ENCODE measurements at places on chromosomes 5 and 9.
A peak's percentile ranks its signal among the peaks of the same experiment; 100 is the strongest.

DNA sequence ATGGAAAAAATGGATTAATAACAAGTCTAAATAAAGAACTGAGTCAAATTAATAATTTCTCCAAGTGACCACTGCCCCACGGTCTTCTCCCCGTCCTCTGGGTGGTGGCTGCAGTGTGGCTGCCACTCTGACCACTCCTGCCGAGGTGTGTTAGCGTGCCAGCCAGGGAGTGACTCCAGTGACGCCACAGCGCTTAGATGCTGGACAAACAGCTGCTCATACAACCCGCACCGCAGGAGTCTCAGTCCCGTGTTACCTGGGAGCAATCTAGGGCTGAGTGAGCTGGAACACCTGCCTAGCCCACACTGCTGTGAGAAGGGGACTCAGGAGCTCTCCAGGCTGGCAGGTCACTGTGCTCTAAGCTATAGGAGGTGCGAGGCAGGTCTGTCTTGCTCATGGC is 10.2 kb downstream of the MAPK9 start:
- DNase-seq, result no peak

- no peak for DNase-seq
Measured at GRCh38 chr5:95788493-95788892, 34.0 kb downstream of the GLRX start.

- DNase-seq, result no peak
Measured at GRCh38 chr5:40204144-40204543, 475.6 kb upstream of the PTGER4 start.

GRCh38 chr9:86687788-86688187 is 259.5 kb downstream of the GAS1 start:
- no peak for DNase-seq

GRCh38 chr5:154215571-154216325 is 25.2 kb downstream of the GALNT10 start:
- DNase-seq, result no peak

DNA sequence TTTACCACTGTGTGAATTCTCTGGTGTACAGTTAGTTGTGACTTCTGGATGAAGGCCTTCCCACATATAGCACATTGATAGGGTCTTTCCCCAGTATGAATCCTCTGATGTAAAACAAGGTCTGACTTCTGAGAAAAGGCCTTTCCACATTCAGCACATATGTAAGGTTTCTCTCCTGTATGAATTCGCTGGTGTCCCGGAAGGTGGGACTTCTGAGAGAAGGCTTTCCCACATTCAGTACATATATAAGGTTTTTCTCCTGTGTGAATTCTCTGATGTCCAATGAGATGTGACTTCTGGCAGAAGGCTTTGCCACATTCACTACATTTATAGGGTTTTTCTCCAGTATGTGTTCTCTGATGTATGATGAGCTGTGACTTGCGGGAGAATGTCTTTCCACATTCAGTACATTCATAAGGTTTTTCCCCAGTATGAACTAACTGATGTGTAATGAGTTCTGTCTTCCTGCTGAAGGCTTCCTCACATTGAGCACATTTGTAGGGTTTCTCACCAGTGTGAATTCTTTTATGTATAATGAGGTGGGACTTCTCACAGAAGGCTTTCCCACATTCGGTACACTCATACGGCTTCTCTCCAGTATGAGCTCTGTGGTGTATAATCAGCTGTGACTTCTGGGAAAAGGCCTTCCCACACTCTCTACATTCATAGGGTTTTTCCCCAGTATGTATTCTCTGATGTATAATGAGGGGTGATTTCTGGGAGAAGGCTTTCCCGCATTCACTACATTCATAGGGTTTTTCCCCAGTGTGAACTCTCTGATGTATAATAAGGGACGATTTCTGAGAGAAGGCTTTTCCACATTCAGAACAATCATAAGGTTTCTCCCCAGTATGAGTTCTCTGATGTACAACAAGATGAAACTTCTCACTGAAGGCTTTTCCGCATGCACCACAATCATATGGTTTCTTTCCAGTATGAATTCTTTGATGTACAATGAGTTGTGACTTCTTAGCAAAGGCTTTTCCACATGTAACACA is 9.1 kb downstream of the ZNF300 start:
- no peak for DNase-seq

DNA sequence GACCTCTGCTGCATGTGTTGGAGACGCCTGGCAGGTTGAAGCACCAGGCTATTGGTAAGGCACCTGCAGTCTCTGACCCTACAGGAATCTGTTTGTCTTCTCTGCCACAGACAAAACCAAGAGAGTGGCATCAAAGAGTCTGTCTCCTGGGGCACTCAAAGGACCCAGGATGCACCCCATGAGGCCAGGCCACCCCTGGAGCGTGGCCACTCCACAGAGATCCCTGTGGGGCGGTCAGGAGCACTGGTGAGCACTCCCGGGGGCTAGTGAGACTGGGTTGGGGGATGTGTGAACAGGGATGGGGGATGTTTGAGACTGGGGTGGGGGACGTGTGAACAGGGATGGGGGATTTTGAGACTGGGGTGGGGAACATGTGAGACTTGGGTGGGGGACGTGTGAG is 240.3 kb downstream of the CACNA1B start:
- no peak for DNase-seq

GRCh38 chr9:109886617-109887016 is 106.6 kb downstream of the PALM2AKAP2 start:
- no peak for DNase-seq

DNA sequence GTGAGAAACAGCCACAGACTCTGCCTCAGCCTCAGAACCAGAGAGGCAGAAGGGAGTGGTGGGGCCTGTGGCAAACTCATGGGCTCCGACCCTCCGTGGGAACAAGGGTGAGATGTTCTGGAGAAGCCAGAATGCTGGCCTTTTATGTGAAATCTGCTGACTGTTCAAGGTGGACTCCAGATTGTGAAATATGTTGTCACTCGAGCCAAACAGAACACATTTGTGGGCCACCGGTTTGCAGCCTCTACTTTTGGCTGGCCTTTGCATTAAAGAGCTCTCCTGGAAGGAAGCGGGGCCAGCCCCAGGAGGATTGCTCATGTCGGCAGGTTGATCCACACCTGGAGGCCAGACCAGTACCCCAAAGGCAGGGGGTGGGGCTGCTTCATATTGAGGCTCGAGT is 62.4 kb downstream of the ERGIC1 start:
- DNase-seq, result no peak

- no peak for DNase-seq
Measured at GRCh38 chr5:89106480-89106879, 223.5 kb upstream of the MEF2C start.

- DNase-seq, result peak; percentile 35
Measured at GRCh38 chr9:104914466-104914865, 13.5 kb downstream of the ABCA1 start.

- no peak for DNase-seq
Measured at GRCh38 chr9:15205632-15206420, 101.2 kb downstream of the TTC39B start.

GRCh38 chr5:116273448-116274242 is 188.8 kb downstream of the COMMD10 start:
- DNase-seq, result no peak

- DNase-seq, result no peak
Measured at GRCh38 chr9:98140503-98140902, 21.5 kb upstream of the TRIM14 start.

GRCh38 chr5:148986636-148987035 is 76.2 kb downstream of the SH3TC2 start:
- no peak for DNase-seq

GRCh38 chr9:127572961-127573721 is 38.9 kb upstream of the STXBP1 start:
- no peak for DNase-seq

- DNase-seq, result no peak
Measured at GRCh38 chr5:127685662-127686061, 17.5 kb upstream of the CCDC192 start.

- DNase-seq, result no peak
Measured at GRCh38 chr5:78691084-78691960, 42.8 kb upstream of the LHFPL2 start.

- no peak for DNase-seq
Measured at GRCh38 chr9:96122282-96122681, 179.7 kb downstream of the HSD17B3 start.

DNA sequence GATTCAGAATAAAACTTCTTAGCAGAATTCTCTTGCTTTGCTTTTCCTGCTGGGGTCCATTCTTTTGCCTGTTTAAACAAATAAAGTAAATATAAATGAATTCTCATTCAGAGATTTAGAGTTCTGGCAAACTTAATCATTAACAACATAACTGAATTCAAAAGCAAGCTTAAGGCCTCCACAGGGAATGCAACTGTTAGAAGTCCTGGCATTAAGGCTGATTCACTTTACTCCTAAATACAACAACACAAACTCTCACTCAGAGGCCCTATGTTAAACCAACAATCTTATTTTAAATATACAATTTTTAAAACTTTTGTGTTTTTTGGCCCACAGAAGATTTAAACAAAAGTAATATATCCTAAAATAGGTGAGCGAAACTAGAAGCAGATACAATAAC is 178.3 kb downstream of the AP3B1 start:
- DNase-seq, result no peak

- DNase-seq, result no peak
Measured at GRCh38 chr5:120446068-120446492, 18.0 kb upstream of the PRR16 start.

DNA sequence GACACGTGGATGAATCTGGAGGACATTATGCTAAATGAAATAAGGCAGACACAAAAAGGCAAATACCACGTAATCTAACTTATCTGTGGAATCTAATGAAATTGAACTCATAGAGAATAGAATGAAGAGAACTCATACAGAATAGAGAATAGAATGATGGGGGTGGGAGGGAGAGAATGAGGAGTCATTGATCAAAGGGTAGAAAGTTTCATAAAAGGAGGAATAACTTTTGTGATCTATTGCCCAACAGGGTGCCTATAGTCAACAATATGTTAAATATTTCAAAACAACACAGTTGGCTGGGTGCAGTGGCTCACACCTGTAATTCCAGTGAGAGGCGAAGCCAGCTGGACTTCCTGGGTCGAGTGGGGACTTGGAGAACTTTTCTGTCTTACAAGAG is 54.9 kb upstream of the ZNF169 start:
- DNase-seq, result no peak

DNA sequence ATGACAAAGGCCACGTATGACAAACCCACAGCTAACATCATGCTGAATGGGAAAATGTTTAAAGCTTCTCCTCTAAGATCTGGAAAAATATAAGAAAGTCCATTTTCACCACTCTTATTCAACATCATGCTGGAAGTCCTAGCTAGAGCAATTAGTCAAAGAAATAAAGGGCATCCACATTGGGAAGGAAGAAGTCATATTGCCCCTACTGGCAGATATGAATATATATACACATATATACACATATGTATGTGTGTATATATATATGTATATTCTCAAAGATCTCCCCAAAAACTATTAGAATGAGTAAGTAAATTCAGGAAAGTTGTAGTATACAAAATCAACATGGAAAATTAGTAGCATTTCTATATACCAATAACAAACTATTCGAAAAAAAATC is 17.1 kb downstream of the APBA1 start:
- DNase-seq, result no peak

DNA sequence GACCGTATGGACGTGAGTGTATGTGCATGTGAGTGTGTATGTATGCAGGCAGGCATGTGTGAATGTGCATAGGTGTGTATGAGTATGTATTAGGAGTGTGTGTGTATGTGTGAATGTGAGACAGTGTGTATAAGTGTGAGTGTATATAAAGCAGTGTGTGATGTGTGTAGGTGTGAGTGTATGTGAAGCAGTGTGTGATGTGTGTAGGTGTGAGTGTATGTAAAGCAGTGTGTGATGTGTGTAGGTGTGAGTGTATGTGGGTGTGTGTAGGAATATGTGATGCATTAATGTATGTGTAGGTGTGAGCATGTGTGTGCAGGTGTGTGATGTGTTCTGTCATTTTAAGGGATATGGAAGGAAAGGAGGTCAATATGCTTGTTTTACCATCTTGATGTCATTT is 215.5 kb downstream of the GADD45G start:
- DNase-seq, result no peak

- no peak for DNase-seq
Measured at GRCh38 chr5:135651156-135651555, 72.4 kb upstream of the CXCL14 start.

DNA sequence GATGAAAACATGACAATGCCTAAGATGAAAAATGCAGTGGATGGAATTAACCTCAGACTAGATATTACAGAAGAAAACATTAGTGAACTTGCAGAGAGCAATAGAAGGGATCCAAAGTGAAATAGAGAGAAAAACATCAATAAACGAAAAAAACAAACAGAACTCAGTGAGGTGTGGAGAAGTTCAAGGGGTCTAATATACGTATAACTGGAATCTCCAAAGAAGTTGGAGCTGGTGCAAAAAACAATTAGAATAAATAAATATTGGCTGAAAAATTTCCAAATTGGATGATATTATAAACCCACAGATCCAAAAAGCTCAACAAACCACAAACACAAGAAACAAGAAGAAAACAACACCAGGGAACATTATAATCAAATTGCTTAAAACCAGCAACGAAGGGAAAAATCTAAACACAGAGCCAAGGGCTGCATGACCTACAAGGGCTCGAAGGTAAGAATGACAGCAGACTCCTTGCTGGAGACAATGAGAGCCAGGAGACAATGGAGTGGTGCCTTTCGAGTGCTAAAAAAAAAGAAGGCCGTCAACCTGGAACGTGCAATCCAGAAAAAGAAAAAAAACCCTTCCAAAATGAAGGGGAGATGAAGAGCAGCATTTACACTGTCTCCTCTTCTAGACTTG is 11.8 kb downstream of the FAM163B start:
- no peak for DNase-seq

DNA sequence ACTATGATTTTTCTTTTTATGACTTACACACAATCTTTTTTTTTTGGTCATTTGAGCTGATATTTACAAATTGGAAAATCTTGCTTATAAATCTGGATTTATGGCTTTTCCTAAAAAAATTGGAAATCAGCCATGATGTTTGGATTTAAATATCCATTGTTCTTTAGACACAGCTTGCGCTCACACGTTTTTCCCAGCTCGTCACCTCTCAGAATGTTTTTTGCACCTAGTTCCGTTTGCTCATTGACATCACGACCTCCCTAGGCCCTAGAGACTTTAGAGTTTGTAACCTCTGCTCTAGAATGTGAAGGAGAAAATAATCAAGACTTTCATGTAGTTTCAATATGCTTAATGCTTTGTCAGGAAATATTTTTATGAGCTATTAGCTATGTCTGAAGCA is 930.5 kb downstream of the TLE4 start:
- no peak for DNase-seq

DNA sequence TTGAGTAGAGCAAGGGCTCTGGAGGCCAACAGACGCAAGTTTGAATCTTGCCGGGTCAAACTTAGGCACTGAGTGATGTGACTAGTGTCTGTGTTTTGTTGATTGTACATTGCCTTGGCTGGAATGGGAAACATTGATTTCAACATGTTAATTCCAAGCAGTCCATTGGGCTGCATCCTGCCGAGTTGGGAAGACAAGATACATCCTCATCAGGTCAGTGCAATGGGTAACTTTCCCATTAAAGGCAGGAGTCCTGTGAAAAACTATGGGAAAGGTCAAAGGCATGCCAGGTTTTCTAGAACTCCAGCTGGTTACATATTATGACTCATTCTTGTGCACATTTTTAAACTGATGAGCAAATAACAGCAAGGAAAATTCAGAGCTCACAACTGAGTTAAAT is 126.5 kb upstream of the ABCA1 start:
- no peak for DNase-seq
